GM23248 (cell line): ENCODE measurements at places on chromosomes 13 and 19.

DNA sequence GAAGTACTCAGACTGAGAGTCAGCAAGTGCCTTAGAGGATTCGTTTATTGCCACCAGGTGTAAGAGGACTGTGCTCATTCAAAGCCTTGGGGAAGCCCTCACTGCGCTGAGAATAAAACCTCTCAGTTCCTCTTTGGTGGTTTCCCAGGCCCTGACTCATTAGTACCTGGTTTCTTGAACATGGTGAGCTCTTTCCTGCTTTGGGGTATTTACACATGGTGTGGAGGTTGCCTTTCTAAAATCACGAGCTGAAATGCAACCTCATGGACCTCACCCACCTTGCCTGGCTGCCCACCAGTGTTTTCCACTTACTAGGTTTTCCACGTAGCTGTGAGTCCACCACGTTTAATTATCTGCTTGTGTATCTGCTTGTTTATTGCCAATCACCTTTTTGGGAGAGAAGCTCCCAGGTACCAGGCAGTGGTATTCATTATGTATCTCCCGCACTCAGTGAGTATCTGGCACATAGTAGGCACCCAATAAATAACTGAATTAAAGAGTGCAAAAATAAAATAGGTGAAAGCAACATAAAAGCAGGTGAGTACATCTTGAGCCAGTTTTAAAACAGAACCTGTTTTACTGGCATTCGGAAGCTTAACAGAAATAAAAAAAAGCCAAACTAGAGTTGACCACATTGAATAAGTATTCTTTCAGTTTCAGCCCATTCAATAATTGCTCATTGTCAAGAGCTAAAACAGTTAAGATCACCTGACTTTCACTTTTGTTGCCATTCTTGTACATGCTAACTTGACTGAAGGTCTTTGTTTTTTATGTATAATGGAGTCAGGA lies 533.0 kb downstream of the MYO16 start:
- no peak for DNase-seq

DNA sequence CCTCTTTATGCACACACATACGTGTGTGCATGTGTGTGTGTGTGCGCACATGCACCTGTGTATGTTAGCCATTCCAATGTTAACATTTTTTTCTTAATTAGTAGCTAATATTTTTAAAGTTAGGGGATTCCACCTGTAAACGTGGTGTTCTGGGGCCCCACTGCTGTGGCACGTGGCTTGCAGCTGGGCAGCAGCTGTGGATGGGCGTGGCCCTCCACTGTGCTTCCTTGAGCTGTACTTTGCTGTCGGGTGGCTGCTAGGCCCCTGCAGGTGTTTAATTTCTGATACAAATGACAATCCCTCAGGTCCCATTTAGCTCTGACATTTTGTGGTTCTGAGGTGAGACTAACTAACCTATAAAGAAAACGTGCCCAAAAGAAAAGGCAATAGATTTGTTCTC lies 58.9 kb upstream of the GJB6 start:
- no peak for DNase-seq

DNA sequence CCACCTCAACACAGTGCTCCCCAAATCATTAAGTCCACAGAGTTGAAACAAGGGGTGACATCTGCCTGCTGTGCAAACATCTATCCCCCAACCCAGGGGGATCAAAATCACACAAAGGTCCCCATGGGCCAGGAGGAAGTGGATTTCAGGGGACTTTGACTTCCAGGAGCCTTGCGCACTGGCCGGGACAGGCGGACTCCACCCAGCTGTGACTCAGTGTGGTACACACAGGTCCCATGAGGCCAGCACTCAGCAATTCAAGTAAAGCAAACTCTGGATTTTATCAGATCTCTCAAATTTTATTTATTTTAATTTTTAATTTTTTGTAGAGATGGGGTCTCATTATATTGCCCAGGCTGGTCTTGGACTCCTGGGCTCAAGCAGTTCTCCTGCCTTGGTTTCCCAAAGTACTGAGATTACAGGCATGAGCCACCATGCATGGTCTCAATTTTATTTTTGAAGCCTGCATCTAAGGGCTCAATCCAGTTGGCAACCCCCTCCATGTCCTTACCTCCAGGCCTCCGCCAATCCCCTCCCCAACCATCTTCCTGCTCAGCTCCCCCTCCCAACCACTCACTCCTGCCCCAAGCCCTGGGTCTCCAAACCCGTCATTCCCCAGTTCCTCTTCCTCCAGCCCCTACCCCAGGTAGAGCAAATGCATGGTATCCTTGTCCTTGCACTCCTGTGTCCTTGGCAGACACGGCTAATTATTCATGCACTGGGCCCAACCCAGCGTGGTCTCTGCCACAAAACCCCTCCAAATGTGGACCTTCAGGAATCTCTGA lies 18.2 kb downstream of the ARHGAP33 start:
- peak; percentile 88 for DNase-seq

GRCh38 chr13:94480672-94481145 lies 1.2 kb upstream of the DCT start:
- peak; percentile 91 for DNase-seq

- DNase-seq = no peak
Measured at GRCh38 chr13:106355866-106356265, 179.6 kb downstream of the EFNB2 start.

- no peak for DNase-seq
Measured at GRCh38 chr13:60118696-60119400, 44.9 kb downstream of the DIAPH3 start.

- peak; percentile 4 for DNase-seq
Measured at GRCh38 chr13:89988206-89988605, 1359.3 kb upstream of the MIR17HG start.

GRCh38 chr19:40421993-40422747 lies 3.6 kb downstream of the SERTAD1 start:
- no peak for DNase-seq

GRCh38 chr19:48400018-48400742 lies 6.7 kb downstream of the GRIN2D start:
- peak; percentile 95 for DNase-seq

DNA sequence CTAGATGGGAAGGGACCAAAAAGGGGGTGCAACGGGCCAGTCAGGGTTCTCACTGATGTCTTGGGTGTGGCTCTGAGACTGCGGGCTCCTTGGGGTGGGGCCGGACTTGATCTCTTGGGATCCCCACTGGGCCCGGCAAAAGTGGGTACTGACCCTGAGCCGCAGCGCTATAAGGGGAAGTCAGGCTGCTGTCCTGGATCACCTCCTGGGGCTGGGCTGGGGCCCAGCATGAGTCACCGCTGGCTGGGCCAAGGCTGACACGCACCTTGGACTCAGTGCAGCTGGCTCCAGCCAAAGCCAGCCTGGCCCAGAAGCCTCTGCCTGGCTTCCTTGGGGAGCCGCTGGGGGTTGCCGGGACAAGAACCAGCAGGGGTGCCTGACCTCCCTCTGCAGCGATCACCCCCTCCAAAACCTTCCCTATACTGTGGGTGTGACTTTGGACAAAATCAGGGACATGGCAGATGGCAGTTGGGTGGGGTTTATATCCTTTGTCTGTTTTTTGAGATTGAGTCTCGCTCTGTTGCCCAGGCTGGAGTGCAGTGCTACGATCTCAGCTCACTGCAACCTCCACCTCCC lies 617 bp upstream of the IQCN start:
- peak; percentile 96 for DNase-seq

GRCh38 chr19:3440082-3440481 lies 40.2 kb downstream of the SMIM24 start:
- DNase-seq = peak; percentile 44

GRCh38 chr19:48025480-48025879 lies 18.4 kb downstream of the CABP5 start:
- no peak for DNase-seq

- DNase-seq = peak; percentile 84
Measured at GRCh38 chr19:5665781-5666513, 14.4 kb downstream of the MICOS13 start.

DNA sequence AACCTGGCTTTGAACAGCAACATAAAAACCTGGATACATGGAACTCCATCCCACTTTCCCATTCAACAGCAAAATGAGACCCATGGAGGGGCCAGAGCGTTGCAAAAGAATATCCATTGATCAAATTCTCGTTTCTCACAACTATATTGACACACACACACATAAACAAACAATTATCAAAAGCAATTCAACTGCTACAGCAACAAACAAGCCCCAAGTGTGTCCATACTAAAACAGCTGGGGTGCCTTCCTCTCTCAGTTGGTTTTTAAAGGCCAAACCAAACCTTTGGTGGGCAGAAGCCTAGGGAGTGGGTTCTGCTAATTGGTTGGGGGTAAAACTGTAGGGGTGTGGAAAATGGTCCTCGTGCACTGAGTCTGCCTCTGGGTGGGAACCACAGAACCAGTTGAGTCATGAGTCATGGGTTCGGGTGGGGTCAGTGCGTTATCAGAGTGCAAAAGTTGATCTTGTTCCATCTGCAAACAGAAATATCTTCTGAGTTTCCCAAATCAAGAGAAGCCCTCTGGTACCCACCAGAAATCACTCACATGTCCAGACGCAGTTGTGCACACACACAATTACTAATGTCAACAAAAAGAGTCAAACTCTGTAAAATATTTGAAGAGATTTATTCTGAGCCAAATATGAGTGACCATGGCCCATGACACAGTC lies 18.5 kb downstream of the GPR42 start:
- no peak for DNase-seq

GRCh38 chr13:72504131-72504841 lies 223.1 kb downstream of the MZT1 start:
- DNase-seq = no peak

- no peak for DNase-seq
Measured at GRCh38 chr13:40404967-40405716, 261.3 kb downstream of the FOXO1 start.

- no peak for DNase-seq
Measured at GRCh38 chr13:31591642-31592233, 147.6 kb upstream of the RXFP2 start.

- no peak for DNase-seq
Measured at GRCh38 chr19:5224480-5224879, 116.1 kb downstream of the PTPRS start.

- no peak for DNase-seq
Measured at GRCh38 chr19:18427080-18427742, 8.0 kb downstream of the SSBP4 start.

DNA sequence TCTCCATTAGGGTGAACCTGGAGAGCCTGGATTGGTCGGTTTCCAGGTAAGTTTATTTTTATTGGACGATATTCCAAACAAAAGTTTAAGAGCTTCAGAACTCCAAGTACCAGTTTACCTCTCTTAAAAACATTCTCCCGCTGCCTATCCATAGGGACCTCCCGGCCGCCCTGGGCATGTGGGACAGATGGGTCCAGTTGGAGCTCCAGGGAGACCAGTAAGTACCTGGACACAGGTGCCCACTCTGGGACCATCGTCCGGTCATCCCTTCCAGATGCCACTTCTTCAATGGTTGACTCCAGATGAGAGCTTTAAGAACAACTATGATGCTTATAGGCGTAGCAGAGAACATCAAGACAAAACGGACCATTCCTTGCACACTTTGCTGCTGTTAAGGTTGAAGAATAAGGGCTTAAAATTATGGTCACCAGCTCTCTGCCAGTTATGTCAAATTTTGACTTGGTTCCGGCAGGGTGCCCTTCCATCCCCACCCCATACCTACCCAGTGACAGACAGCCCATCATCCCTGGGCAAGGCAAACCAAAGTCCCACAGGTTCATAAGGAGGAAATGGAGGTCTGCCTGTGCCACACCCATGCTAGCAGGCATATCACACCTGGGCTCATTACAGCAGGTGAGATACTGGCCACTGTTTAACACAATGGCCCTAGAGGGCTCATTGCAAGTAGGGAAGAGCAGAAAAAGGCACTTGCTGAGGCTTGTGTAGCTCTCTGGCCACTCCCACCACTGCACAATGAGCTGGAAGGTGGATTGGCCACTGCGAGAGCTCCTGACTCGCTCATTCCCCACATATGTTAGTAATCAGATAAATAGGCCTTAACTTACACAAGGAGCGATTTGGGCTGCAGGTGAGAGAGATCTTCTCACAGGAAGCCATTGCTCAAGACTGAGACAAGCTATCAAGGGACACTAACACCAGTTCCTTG lies 123.6 kb downstream of the COL4A2 start:
- no peak for DNase-seq

DNA sequence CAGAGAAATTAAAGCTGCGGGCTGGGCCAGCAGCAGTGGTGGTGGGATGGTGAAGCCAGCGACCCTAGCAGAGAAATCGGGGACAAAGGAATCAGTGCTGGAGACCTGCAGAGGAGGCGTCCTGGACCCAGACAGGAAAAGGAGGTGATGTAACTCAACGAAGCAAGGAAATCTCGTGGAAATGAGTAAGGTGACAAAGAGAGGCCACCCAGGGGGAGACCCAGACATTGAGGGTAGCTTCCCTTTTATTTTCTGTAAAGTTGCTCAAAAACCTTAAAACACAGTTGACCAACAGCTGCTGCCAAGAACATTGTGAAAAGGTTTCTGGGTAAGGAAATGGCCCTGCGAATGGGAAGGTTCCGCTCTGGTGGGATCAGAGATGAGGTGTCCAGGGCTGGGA lies 13.3 kb upstream of the RETN start:
- DNase-seq = no peak

GRCh38 chr19:43639519-43640423 lies at the start of gene CADM4:
CADM4 (minus strand) TSS chr19:43639850; CDS start chr19:43639790, 60 bp downstream.
- DNase-seq = peak; percentile 17

DNA sequence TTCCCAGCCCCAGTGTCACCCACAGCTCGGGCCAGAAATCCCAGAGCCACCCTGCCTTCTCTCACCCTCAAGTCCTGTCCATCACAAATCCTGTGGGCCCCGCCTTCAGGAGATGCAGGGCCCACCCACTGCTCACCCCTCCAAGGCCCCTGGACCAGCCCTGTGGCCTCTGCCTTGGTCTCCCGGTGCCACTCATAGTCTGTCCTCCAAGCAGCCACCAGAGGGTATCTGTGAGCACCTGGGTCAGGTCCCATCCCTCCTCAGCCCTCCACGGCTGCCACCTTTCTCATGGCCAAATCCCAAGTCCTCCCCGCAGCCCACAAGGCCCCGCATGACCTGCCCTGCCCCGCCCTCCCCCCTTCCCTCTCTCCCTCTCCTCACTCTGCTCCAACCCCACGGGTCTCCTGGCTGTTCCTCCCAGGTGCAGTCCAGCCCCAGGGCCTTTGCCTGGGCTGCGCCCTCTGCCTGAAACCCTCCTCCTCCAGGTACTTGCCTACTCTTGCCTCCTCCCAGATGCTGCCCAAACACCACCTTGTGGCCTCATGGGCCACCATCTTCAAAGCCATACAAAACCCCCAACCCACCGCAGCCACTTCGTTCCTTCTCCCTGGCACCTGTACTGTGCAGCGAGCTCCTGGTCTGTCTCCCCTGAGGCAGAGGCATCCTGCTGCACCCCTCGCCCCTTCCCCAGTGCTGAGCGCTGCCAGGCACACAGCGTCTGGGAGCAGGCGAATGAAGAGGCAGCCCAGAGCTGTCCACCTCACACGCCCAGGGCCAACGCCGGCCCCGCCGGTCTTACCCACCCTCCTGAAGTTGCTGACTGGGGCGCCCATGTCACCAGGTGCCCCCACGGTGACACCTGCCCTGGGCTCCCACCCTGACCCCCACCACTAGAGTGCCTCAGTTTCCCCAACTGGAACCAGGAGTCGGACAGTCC lies 13.2 kb upstream of the UQCR11 start:
- peak; percentile 40 for DNase-seq
